Panc1 (cell line): ENCODE measurements at places on chromosomes 13 and 19. TPM values are rescaled to one million over a fixed set of nuclear protein-coding genes. Genes with fewer than 3 reads are reported as not detected.

ZNF544 gene
- total RNA-seq = 48.5 TPM

BSPH1 gene
- not detected for total RNA-seq

IFNL1 gene
- 0.57 TPM for total RNA-seq

ERICH6B gene
- not detected for total RNA-seq

ZNF556 gene
- not detected for total RNA-seq

PGLYRP1 gene
- total RNA-seq = not detected

ZNF17 gene
- 9.2 TPM for total RNA-seq

UBE2L5 gene
- not detected for total RNA-seq

OVOL3 gene
- total RNA-seq = 0.44 TPM

SGTA gene
- total RNA-seq = 85.7 TPM

NLRP11 gene
- total RNA-seq = 0.18 TPM

KLK1 gene
- total RNA-seq = 0.31 TPM

DNA sequence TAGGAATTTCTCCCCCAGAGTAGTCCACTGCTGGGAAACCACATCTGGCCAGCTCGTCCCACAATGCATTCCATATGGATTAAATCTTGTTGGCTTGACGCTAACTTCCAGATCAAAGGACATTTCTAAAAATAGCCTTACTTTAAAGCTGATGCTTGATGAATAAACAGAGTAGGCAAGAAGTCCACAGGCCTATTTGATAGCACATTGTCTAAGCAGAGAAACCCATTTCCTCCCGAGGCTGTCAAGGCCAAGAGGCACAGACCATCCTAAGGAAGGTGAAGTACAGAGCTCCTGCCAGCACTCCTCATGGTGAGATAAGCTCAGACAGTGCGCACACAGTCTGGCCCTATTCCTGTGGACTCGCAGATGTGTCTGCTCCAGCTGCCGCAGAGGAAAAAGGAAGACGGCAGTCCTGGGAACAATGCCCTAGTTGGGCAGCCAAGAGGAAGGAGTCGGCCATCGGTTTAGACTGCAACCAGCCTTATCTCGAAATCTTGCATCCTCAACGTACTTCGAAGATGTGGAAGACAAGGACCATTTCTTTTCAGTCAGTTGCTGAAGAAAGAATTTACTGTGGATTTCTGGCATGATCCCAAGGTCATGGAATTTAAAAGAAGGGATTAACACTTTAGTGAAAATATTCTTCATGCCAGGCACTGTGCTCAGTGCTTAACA, 156.8 kb downstream of the RGCC start:
- no peak for DNase-seq

DNA sequence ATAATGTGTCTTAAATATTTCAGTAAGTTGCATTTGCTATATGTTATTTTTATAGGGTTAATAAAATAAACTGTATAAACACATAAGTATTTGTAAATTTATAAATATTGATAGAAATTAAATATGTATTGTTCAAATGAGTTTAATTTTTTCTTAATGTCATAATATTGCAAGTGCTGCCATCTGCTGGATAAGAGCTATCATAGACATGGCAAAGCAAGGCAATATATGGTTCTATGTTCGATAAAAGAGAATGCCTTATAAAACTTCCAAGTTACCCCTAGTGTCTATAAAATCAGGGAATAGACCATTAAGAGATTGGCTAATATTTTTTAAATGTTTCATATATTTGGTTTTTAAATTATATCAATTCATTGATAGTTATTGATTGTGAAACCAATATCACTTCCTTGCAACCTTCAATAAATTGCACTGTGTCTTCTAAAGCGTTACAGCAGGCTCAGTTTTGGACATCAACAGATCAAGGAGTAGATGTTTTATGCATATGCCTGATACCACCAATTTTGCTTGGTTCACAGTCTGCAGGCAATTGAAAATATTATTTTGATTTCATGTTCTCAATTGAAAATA, 29.0 kb upstream of the SLITRK6 start:
- DNase-seq = no peak

- DNase-seq = no peak
Observed at GRCh38 chr19:49282184-49282583, 42.8 kb downstream of the SLC6A16 start.

DNA sequence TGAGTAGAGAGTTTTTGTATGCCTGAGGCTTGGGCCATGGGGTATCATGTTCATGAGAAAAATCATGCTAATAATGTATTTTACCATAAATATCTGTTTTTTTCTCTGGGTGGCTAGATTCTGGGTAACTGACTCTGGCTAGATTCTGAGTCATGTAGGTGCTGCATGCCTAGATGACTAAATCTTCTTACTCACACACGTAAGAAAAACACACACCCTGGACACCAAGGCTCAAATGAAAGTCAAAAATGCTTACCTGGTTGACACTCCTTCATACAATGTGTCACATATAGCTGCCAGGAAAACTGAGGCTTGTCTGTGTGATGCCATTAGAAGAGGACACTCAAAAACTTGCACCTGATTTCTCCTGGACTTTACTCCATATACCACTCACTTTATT, 597.4 kb upstream of the SLITRK1 start:
- no peak for DNase-seq

DNA sequence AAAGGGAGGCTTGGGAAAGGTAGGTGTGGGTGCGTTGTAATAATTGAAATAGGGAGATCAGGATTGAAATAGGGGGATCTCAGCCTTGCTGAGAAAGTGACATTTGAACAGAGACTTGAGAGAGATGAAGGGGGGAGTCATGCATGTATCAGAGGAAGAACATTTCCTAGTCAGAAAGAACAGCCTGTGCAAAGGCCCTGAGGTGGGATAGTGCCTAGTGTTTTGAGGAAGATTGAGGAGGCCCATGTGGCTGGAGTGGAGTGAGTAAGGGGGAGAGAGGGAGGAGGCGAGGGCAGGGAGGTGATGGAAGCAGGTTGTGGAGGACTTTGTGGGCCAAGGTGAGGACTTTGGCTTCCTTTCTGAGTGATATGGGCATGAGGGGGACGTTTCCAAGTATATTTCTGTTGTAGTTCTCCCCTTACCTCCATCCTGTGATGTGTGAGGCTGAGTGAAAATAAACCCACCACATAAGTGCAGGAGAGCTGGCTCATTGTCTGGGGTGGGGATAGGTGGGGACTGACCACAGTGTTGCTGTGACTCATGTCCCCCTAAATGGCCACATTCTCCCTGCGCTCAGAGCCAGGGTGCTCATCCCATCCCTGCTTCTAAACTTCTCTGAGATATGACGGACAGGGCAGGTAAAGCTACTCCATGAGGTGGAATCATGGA, 17.8 kb downstream of the ACTL9 start:
- DNase-seq = no peak

DNA sequence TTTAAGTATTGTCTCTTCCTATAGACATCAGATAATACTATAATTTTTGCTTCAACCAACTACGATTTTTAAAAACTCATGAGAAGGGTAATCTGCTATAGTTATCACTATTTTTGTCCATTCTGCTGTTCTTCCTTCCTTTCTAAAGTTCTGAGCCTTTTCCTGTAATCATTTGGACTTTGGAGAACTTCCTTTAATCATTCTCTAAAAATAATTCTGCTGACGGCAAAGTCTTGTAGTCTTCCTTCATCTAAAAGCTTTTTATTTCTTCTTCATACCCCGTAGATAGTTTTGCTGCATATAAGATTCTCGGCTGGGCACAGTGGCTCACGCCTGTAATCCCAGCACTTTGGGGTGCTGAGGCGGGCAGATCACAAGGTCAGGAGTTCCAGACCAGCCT, 5.1 kb upstream of the FCGBP start:
- no peak for DNase-seq

DNA sequence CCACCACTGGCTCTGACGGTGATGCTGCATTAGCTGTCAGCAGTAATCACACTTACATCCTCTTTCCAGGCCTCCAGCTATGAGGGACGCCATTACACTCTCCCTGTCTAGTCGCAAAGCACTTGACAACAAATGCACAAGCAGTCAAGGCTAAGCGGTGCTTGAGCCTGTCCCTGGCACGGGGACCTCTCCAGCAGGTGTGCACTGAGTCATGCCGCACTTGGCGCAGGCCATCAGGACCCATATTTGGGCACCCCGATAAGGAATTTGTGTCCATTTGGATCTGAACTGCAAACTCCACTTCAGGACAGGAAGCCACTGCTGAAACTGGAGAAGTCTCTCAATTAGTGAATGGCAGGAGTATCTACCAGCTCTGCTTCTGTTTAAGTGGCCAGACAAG, 301.9 kb upstream of the OBI1 start:
- no peak for DNase-seq

GRCh38 chr19:53254411-53255341, at the start of gene ZNF677:
Gene ZNF677, minus strand, starts transcription at chr19:53254873. Its CDS starts 3,323 bp downstream, at chr19:53251550.
- DNase-seq = peak; percentile 32

DNA sequence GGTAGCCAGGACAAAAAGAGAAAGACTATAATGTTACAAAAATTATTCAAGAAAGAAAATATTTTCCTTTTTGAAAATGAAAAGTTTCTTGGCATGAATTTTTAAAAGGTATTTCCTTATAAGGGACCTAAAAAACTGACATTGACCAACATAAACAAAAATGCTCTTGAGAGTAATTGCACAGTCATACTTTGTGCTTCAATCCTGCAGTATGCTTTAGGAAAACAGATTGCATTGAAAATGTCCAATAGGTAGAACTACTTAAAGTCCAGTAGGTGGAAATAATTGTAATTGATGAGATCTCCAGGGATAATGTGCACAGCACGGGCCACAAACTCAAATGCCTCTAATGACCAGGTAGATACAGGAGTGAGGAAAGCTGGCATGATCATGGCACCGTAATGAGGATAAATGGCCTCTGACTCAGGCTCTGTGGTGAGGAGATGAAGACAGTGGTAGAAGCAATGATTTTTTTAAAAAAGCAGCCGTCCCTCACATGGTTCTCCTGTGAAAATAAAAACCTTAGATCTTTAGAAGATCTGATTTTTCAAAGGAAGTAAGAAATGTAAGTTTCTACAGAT, 278.0 kb downstream of the ITGBL1 start:
- DNase-seq = no peak

- no peak for DNase-seq
Observed at GRCh38 chr13:68748038-68748437, 1359.6 kb upstream of the ATXN8OS start.

DNA sequence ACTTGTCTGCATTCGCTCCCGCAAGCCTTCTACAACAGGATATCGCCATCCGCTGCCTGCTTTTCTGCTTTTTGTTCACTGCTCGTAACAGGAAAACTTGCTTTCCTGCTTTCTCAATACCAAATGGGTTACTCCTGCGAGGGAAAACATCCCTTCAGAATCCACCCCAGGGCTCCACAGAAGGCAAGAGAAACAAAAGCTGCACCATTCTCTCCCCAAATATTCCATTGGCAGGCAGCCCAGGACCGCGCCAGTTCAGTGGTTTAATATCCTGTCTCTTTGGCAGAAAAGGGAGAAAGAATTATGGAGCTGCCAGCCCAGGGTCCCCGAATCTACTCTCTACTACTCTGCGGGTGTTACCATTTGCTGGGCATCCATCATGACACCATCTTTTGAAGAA, 84.7 kb upstream of the DOCK9 start:
- no peak for DNase-seq

- DNase-seq = no peak
Observed at GRCh38 chr19:38291855-38292254, 12.2 kb upstream of the C19orf33 start.

GRCh38 chr13:48928757-48929430, 46.8 kb upstream of the FNDC3A start:
- DNase-seq = no peak

GRCh38 chr13:66446413-66446812, 783.7 kb downstream of the PCDH9 start:
- DNase-seq = no peak

GRCh38 chr13:41196620-41197019, 2.3 kb upstream of the KBTBD7 start:
- no peak for DNase-seq

DNA sequence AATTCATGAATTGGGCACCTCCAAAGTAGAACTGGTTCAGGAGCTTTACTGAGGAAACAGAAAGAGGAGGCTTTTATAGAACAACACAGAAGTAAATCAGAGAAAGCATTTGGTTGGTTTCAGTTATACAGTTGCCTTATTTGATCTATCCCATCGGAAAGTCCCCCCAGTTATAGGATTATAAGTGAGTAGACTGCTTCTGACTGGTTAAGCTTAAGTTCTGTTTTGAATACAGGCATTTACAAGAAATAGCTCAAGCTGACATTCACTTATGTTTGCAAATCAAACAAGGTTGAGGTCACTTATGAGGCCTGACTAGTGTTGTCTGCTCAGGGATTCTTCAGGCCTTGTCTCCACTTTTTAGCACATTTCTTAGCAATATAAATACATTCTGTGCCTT, 857.4 kb downstream of the EFNB2 start:
- no peak for DNase-seq

GRCh38 chr13:99425485-99426341, 75.6 kb upstream of the TM9SF2 start:
- no peak for DNase-seq

DNA sequence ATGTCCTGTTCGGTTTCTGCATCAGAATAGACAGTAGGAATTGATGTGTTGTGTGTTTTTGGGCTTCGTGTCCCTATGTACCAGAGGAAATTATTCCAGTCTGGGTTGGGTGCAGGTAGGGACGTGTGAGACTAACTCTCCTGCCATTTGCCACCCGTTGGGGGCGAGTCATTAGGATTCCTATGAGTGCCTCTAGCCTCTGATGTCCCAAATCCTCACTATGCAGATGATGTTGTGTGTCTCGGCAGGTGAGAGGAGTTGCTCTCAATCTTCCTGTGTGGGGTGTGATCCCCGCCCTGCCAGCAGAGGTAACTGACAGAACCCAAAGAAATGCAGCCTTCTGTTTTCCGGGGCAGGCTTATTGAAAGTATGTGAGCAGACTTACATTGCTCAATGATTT, 31.2 kb upstream of the ZNF331 start:
- no peak for DNase-seq

DNA sequence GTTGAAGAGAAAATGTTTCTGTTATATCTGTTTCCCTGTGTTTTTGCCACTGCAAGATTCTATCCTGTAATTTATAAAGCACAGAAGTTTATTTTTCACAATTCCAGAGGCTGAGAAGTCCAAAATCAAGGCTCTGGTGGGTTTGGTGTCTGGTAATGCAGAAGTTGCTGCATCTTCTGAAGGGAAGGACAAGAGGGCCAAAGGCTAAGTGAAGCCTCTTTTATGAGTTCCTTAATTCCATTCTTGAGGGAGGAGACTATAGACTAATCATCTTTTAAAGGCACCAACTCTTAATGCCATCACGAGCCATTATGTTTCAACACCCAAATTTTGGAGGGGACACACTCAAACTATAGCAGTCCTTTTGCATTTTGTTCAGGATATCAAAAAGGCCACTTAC, 34.1 kb upstream of the WDFY2 start:
- no peak for DNase-seq

DNA sequence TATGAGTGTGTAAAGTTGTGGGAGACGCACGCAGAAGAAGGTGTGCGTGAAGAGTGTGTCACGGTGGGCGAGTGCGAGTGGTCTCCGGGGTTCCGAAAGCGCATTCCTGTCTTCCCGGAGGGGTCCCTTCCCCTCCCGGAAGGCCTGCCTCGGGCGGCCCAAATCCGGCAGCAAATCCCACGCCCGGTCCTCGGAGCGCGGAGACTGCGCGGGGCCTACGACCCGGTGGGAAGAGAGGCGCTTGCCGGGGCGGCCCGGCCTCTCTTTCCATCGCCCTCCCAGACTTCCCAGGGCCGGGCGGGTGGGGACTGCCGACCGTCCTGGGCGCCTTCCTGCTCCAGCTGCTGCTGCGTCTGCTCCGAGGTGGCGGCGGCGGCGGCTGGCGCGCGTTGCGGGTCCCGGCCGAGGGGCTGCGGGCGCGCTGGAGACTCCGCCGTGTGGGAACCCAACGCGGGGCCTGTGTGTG, 2.1 kb downstream of the ZIC5 start:
- DNase-seq = no peak
